ENCODE measurements at places on chromosomes 7 and 10.

DNA sequence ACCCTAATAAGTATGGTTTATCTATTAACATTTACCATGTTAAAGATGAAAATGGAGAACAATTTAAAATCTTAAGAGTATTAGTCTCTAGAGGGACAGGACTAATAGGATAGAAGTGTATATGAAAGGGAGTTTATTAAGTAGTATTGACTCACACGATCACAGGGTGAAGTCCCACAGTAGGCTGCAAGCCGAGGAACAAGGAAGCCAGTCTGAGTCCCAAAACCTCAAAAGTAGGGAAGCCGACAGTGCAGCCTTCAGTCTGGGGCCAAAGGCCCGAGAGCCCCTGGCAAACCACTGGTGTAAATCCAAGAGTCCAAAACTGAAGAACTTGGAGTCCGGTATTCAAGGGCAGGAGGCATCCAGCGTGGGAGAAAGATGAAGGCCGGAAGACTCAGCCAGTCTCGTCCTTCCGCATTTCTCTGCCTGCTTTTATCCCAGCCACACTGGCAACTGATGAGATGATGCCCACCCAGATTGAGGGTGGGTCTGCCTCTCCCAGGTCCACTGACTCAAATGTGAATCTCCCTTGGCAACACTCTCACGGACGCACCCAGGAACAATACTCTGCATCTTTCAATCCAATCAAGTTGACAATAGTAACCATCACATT, 140.8 kb upstream of the FAM20C start:
- DNase-seq: no peak

- DNase-seq: no peak
These were observed 31.2 kb upstream of the ZNF438 start for GRCh38 chr10:31062856-31063255.

DNA sequence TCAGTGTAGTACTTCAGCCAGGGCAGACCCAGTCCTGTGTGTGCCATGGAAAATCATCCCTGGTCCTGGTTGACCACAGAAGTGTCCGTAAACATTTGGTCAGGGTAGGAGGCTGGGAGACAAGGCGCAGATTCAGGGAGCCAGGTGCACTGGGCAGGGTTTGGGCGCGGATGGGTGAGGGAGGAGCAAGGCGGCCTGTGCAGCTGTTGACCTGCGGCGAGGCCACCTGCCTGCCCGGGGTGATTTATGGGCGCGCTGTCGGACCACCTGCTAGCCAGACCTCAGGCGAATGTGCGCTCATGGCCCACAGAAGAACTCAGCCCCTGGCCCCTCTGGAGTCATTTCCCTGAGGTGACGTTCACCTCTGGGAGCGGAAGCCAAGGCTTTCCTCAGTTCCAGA, 6.6 kb downstream of the SFRP5 start:
- DNase-seq: no peak

- no peak for DNase-seq
These were observed 45.3 kb upstream of the GNAI1 start for GRCh38 chr7:80089366-80089765.

GRCh38 chr10:85789982-85790789, 576.4 kb downstream of the GRID1 start:
- no peak for DNase-seq

DNA sequence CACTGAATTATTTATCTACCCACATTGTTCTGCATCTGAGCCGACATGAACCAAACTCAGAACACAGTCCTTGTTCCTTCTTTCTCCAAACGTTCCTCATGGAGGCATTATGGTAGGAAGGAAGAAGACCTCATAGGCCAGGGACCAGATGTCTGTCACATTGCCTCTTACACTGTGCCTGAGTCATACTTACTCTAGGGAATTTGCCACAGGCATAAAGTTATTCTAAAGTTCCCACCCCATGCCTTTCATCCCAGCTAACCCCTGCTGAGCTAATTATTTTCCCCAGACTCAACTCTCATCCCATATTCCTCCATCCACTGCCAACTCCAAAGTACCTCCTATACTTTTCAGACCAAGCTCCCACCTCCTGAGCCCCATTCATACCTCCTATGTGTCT, 21.2 kb downstream of the MAT1A start:
- DNase-seq: no peak

GRCh38 chr10:46235705-46236545, 50.9 kb upstream of the ANTXRL start:
- no peak for DNase-seq

DNA sequence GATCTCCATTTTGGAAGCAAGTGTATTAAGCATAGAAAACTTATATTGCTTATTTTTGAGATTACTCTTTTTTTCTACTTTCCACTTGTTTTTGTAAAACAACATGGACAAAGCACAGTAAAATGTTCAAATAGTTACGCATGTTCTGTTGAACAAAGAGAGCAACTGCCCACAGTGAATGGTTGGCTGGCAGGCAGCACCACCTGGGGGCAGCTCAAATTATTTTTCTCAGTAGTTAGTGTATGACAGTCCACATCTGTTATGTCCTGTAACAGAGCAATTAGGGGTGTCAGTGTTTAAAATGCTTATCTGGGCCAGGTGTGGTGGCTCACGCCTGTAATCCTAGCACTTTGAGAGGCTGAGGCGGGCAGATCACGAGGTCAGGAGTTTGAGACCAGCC, 46.1 kb upstream of the CACUL1 start:
- no peak for DNase-seq

GRCh38 chr7:136605532-136606329, 262.7 kb upstream of the CHRM2 start:
- DNase-seq: no peak

DNA sequence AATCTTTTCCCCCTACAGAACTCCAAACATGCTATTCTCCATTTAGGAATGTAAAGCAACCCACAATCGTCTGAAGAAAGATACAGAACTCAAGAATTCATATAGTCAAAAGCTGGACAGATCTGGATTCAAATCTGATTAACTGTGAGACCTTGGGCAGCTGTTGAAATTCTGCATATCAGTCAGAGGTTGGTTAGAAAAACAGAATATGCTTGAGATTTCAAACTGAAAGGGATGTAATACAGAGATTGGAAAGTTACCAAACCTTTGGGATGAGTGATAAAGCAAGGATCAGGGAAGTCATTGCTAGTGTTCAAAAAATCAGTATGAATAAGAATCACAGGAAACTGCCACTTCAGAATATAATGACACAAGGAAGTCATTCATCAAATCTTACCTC, 406.6 kb downstream of the HTR7 start:
- DNase-seq: no peak

DNA sequence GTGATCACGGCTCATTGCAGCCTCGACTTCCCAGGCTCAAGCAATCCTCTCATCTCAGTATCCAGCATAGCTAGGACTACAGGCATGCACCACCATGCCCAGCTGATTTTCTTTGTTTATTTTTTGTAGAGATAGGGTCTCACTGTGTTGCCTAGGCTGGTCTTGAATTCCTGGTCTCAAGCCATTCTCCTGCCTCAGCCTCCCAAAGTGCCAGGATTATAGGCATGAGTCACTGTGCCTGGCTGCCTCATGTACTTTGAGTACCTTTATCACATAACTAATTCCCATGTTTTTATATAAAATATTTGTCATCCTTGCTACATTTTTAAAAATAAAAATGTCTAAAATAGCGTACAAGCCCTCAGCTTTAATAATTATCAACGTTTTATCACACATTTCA, 35.3 kb upstream of the CCDC3 start:
- DNase-seq: no peak

GRCh38 chr10:101625821-101626412, 37.8 kb downstream of the DPCD start:
- DNase-seq: no peak

DNA sequence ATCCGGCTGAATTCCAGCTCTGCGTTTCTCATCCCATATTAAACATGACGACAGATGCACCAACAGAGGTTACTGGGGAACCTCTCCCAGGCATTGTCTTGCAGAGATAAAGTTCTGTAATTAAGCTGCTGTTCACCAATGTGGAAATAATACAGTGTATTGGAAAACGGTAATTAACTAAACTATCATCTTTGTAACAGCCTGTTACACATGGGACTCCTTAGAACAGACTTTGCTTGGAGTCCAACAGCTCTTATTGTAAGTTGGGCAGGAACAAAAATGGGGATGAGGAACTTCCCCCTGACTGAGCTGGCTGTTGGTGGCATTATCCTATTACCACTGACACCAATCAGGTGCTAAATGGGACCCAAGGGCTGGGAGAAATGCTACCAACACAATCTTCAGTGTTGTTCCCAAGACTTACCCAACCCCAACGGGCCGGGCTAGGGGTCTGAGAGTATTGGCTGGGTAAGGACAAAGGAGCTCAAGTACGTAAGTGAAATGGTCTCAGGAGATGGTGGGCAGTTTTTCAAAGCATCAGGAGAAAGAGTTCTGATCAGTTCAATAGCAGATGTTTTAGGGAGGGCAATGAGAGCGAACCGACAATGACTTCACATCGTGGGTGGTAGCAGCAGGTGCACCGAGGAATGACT, 759.4 kb downstream of the GRID1 start:
- DNase-seq: no peak

- no peak for DNase-seq
These were observed 590.2 kb downstream of the SH2D4B start for GRCh38 chr10:81127931-81128330.

DNA sequence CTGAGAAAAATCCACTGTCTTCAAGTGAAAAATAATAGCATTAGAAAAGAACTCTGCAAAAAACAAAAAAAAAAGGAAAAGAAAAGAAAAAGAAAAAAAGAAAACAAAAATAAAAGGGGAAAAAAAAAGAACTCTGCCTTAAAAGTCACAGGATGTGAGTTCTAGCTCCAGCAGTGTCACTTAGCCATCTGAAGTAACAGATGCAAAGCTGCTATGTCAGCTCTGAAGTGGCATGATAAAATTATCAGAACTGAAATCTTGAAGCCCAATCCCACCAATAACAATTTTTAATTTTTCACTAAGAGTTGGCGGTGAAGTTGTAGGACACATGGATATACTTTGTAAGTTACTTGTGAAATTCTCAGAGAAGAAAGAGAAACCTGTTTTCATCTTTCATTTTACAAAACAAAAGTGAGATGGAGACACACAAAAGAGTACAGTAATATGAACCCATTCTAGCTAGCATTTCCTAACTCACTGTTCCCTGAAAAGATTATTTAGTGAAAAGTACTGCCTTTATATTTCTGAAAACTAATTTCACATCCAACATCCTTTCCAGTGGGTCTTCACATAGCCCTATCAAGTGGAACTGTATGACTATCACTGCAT, 103.5 kb downstream of the ELAPOR2 start:
- DNase-seq: no peak

DNA sequence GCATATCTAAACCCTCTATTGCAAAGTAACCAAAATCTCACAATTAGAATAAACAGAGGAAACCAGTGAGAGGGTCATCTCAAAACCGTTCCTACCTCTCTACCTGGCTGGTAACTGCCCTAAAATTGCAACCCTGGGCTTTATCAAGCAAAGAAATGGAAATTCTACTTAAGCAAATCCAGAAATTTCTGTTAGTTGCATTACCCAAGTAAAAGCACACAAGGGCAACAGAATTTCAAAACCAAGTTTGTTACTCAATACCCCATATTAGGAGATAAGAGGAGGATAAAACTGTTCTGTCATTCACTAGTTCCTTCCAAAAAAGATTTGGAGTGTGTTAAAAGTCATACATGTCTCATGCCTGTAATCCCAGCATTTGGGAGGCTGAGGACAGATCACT, 195.3 kb downstream of the FAM107B start:
- no peak for DNase-seq

GRCh38 chr7:1817061-1817712, 147.1 kb downstream of the ELFN1 start:
- no peak for DNase-seq

DNA sequence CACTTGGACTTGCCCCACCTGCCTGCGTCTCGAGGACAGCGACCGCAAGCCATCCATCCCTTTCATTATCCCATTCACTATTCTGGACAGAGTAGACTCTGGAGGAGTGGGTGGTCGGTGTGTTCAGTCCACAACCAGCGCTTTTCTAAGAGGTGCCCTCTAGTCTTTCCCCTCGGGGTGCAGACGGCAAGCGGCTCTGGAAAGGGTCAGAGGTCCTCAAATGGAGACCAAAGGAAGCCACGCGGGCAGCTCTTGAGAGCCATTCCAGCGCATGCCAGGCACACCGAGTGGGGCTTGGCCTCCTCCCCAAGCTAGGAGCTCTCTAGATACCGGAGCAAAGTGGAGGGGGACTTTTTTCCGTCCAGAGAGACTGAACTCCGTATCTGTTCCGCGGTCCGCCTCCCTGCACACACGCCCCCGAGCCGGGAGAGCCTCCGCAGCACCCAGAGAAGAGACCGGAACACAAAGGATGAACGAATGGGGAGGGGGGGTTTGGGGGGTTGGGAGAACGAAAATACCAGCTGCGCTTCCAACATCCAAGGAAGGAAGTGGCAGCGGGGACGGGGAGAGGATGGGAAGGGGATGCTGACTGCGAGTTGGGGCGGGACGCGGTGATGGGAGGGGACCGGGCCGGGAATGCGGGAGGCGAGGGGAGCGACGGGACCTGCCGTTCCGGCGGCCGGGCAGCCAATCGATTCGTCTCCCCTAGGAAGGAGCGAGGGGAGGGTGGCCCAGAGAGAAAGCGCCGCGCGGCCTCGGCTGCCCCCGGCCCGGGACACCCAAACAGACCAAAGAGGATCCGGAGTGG, 515 bp downstream of the GSDME start:
- DNase-seq: no peak

- DNase-seq: no peak
These were observed 166.4 kb downstream of the AUTS2 start for GRCh38 chr7:69764681-69765080.

GRCh38 chr10:33421789-33422462, 87.5 kb upstream of the NRP1 start:
- DNase-seq: no peak

DNA sequence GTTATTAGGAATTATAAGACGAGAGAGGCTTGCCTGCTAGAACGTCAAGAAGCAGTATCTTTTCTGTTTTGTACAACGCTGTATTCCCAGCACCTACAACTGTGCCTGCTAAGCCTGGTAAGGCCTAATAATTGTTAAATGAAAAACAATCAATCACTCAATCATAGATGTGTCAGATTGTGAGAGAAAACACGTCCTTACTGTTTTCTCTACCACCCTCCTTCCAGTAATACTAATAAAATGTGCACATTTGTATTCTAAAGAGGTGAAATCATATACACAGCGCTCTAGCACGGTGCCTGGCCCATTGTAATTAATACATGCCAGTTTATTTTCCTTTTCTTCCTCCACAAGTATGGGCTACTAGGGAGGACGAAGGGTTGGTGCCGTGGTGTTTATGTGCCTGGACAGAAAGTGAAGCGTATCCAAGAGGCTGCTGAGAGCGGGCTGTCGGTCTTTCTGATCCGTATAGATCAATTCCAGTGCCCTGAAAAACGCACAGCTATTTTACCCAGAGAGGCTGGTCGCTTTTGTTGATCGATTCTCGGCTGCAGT, 1.5 kb upstream of the AUTS2 start:
- no peak for DNase-seq
